ENCODE measurements at places on chromosomes 7 and 10. TPM values are rescaled to one million over a fixed set of nuclear protein-coding genes. Genes with fewer than 3 reads are reported as not detected.

The TLL2 gene
- total RNA-seq = not detected

The AP1S1 gene
- 11.7 TPM for total RNA-seq

The ANKRD1 gene
- total RNA-seq = not detected

The DRGX gene
- total RNA-seq = not detected

The PLCE1 gene
- 0.05 TPM for total RNA-seq

The AMPH gene
- not detected for total RNA-seq

The NKX1-2 gene
- not detected for total RNA-seq

The YWHAG gene
- 32.7 TPM for total RNA-seq

The ARHGAP21 gene
- 71.2 TPM for total RNA-seq
